Endodermal cell (in vitro differentiated cells): ENCODE measurements at places on chromosomes 11 and 22. TPM values are rescaled to one million over a fixed set of nuclear protein-coding genes. Genes with fewer than 3 reads are reported as not detected.

DNA sequence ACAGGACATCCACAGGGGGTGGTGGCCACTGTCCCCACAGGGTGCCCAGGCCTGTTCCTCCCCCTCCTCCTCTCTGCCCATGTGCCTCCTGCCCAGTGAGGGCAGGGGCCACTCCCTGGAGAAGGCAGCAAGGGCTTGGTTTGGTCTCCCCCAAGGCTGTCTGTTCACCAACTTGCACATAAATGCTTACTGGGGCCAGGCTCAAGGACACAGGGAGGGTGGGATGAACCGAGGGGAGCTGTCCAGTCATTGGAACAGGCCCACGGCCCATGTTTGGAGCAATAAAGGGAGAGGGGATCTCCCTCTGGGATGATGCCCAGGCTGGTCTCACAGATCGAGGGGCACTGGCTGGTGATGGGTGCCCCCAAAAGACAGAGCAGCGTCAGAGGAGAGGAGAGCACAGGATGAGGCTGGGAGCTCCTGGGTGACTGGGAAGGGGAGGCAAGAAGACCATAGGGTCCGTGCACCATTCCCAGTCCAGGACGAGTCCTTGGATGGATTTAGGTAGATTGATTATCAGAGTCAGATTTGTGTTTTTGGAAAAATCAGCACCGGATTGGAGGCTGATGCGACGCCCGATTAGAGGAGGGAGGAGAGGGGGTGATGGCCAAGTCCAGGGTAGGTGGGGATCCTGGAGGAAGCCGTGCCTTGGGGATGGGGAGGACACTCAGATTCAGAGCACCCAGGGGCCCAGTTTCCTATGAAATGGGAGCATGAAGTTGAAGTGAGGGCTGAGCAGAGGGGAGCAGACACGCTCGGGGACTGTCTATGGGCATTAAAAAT is 1.1 kb downstream of the IGLL5 start:
- no peaks in the 10 kb centered on the region for H3K4me1 ChIP-seq
- peaks cover 28% of the 10 kb centered on the region for H3K27me3 ChIP-seq
- no peaks in the 10 kb centered on the region for H3K36me3 ChIP-seq
- H3K4me3 ChIP-seq, result no peak overlapping the region
- H3K27ac ChIP-seq, result no peak overlapping the region

- no peaks in the 10 kb centered on the region for H3K4me1 ChIP-seq
- no peak overlapping the region for H3K4me3 ChIP-seq
- no peaks in the 10 kb centered on the region for H3K36me3 ChIP-seq
- DNase-seq, result no peak
- H3K27ac ChIP-seq, result no peak overlapping the region
- no peaks in the 10 kb centered on the region for H3K27me3 ChIP-seq
These were observed 2.5 kb downstream of the PLAAT2 start for GRCh38 chr11:63560506-63561180.

GRCh38 chr22:35960854-35961253 is 67.8 kb downstream of the RBFOX2 start:
- no peak overlapping the region for H3K4me3 ChIP-seq
- H3K4me1 ChIP-seq, result peaks cover 5% of the 10 kb centered on the region
- H3K36me3 ChIP-seq, result no peaks in the 10 kb centered on the region
- peak overlapping the region; percentile 3 for H3K27ac ChIP-seq
- H3K27me3 ChIP-seq, result no peaks in the 10 kb centered on the region
- DNase-seq, result no peak

- no peak overlapping the region for H3K4me3 ChIP-seq
- no peak for DNase-seq
- no peaks in the 10 kb centered on the region for H3K4me1 ChIP-seq
- H3K36me3 ChIP-seq, result no peaks in the 10 kb centered on the region
- no peak overlapping the region for H3K27ac ChIP-seq
- H3K27me3 ChIP-seq, result peaks cover 21% of the 10 kb centered on the region
These were observed 9.8 kb downstream of the IL17REL start for GRCh38 chr22:50002791-50003190.

GRCh38 chr22:46815896-46816731 is 53.7 kb downstream of the TBC1D22A start:
- H3K27ac ChIP-seq, result no peak overlapping the region
- H3K36me3 ChIP-seq, result peaks cover 4% of the 10 kb centered on the region
- no peaks in the 10 kb centered on the region for H3K4me1 ChIP-seq
- no peak overlapping the region for H3K4me3 ChIP-seq

DNA sequence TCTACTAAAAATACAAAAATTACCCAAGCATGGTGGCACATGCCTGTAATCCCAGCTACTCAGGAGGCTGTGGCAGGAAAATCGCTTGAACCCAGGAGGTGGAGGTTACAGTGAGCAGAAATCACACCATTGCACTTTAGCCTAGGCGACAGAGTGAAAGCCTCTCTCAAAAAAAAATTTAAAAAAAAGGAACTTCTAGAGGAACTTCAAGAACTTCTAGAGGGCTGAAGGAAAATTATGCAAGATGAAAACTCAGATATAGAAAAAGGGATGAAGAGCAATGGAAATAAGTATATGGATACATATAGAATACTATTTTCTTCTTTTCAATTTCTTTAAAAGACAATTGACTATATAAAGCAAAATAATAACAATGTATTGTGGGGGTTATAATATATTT is 51.2 kb upstream of the PRR5 start:
- no peaks in the 10 kb centered on the region for H3K36me3 ChIP-seq
- H3K27ac ChIP-seq, result no peak overlapping the region
- no peak overlapping the region for H3K4me3 ChIP-seq
- peaks cover 3% of the 10 kb centered on the region for H3K4me1 ChIP-seq
- no peaks in the 10 kb centered on the region for H3K27me3 ChIP-seq
- DNase-seq, result no peak

Gene ESAM
- total RNA-seq, result 0.68 and 1.1 TPM in 2 replicates

DNA sequence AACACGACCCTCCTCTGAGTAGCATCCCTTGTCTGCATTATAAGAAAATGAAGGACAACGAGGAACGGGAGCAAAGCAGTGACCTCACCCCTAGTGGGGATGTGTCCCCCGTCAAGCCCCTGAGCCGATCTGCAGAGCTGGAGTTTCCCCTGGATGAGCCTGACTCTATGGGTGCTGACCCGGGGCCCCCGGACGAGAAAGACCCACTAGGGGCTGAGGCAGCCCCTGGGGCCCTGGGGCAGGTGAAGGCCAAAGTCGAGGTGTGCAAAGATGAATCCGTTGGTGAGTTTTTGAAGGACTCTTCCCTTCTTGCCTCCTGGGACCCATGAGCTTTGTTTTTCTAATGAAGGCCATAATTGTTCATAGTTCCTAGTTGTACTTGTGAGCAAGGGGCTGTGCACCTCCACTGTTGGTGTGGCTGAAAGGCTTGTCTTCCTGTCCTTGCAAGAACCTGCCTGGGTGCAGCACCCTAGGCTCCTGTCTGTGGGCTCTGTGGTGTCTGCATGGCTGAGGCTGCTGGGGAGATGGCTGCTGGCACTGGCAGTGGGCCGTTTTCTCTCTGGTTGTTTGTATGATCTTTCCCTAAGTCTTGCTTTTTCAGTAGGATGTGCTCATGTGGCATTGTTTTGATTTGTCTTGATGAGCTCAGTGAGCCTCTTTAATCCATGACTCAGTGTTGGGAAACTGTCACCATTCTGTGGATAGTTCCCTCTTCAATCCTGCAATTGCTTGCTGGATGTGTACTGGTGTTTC is 10.1 kb downstream of the DGCR8 start:
- no peak overlapping the region for H3K4me3 ChIP-seq
- no peak overlapping the region for H3K27ac ChIP-seq
- no peak for DNase-seq

Gene TMEM45B
- total RNA-seq, result not detected in 2 replicates

- no peaks in the 10 kb centered on the region for H3K36me3 ChIP-seq
- DNase-seq, result peak; percentile 73
- peak overlapping the region; percentile 55 for H3K27ac ChIP-seq
- H3K4me3 ChIP-seq, result no peak overlapping the region
- no peaks in the 10 kb centered on the region for H3K27me3 ChIP-seq
These were observed 478 bp upstream of the CD248 start for GRCh38 chr11:66317322-66317722.
